ENCODE measurements at places on chromosomes 13 and 19.

GRCh38 chr19:11295665-11296245, at the start of gene TSPAN16:
Gene TSPAN16, plus strand, starts transcription at chr19:11296160. Its CDS starts 138 bp downstream, at chr19:11296298.
- no peak for DNase-seq

DNA sequence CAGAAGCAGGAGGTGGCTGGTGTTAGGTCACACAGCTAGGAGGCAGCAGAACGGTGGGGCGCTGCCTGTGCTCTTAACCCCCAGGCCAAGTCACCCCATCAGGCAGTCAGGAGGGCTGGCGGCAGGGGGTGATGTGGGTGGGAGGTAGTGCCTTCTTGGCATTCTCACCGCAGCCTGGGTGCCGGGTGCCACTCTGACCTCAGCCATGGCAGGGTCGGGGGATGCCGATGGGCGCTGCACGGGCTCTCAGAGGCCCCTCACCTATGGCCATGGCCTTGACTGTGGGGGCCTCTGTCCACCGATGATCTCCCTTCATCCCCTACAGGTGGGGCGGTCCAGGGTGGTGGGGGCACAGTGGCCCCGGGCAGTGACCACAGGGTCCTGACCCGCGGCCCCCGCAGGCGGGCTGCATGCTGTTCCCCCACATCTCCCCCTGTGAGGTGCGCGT, 5.6 kb downstream of the PTOV1 start:
- DNase-seq, result no peak

GRCh38 chr13:88183440-88183839, 512.3 kb downstream of the SLITRK5 start:
- DNase-seq, result no peak

DNA sequence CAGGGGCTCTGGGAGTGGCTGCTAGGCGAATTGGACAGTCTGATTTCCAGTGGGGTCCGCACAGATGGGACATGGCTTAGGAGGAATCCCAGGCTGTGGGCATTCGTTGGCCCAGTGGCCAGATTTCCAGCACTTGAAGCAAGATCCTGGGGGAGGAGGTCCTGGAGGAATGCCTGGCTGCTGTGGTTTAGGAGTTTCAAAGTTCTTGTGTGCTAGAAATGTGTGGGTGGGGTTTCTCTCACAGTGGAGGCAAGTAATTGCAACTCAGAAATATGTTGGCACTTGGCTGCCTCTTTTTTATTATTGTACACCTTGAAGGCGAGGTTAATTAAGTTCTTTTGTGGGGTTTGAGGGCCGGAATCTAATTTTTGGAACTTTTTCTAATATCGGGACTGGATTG, 17.1 kb downstream of the IGFL3 start:
- DNase-seq, result no peak

GRCh38 chr13:40072663-40073120, 417.2 kb downstream of the COG6 start:
- DNase-seq, result no peak

GRCh38 chr19:35049456-35049855, 7.9 kb downstream of the HPN start:
- DNase-seq, result no peak

DNA sequence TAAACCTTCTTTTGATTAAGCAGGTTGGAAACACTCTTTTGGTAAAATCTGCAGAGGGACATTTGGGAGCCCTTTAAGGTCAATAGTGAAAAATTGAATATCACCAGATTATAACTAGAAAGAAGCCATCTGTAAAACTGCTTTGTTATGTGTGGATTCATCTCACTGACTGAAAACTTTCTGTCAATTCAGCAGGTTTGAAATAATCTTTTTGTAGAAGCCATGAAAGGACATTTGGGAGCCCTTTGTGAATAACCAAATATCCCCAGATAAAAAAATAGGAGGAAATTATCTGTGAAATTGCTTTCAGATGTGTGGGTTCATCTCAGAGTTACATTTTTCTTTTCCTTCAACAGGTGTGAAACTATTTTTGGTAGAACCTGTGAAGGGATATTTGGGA, 1690.7 kb downstream of the UQCRFS1 start:
- DNase-seq, result no peak

GRCh38 chr13:23760000-23760399, 129.2 kb downstream of the MIPEP start:
- no peak for DNase-seq

- no peak for DNase-seq
Measured at GRCh38 chr19:27777726-27778125, 1435.2 kb downstream of the UQCRFS1 start.

GRCh38 chr13:29405401-29405800, 190.1 kb downstream of the SLC7A1 start:
- no peak for DNase-seq

- no peak for DNase-seq
Measured at GRCh38 chr13:26983543-26984320, 187.9 kb downstream of the USP12 start.

- no peak for DNase-seq
Measured at GRCh38 chr13:71873418-71874247, 6.6 kb upstream of the DACH1 start.

GRCh38 chr19:23482829-23483228, 87.6 kb upstream of the ZNF91 start:
- DNase-seq, result no peak

Measured in testis (tissue), 5 donors.